Coronary artery (tissue), 2 donors: ENCODE measurements at places on chromosomes 12 and 14.

- no peak for DNase-seq
Measured at GRCh38 chr12:110921262-110921661, 883 bp upstream of the MYL2 start.

DNA sequence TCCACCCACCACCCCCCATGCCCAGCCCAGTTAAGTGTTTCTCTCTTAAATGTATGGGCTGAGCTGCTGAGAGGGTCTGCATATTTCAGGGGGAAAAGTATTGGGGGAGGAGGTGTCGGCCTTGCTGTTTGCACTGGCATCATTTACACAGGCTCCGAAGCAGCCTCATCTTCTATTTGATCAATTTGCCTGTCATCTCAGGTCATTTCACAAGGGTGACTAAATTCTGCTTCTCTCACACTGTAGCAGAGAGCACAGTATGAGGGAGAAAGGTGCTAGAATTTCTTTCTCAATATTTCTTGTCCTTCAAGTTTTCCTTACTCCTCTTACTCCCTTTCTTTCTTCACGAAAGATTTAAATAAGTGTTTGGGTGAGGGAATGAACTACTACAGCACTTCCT is 135.9 kb downstream of the AACS start:
- DNase-seq: no peak

- no peak for DNase-seq
Measured at GRCh38 chr14:56896922-56897321, 86.6 kb upstream of the OTX2 start.

DNA sequence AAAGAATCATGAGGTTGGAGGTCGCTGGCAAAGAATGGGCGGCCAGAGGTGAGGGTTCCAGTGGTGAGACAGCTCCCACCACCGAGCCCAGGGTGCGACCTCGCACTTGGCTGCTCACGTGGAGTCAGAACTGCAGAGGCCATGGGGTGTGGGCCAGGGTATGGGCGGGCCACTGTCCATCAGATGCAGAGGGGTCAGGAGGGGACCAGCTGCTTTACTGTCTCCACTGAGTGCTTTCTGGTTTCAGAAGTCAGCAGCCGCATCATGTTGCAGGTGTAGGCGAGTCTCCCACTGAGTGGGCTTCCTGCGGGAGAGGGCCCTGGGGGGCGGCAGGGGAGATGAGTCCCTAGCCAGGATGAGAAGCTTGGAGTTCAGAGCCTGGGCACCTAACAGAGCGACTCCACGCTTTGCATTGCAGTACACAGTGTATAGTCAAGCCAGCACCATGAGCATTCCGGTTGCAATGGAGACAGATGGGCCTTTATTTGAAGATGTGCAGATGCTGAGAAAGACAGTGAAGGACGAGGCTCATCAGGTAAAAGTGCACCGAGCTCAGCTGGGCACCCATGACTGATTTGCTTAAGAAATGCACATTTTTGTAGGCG is 46.9 kb upstream of the DYNC1H1 start:
- DNase-seq: no peak

- no peak for DNase-seq
Measured at GRCh38 chr12:98838231-98838647, 193.1 kb downstream of the APAF1 start.

DNA sequence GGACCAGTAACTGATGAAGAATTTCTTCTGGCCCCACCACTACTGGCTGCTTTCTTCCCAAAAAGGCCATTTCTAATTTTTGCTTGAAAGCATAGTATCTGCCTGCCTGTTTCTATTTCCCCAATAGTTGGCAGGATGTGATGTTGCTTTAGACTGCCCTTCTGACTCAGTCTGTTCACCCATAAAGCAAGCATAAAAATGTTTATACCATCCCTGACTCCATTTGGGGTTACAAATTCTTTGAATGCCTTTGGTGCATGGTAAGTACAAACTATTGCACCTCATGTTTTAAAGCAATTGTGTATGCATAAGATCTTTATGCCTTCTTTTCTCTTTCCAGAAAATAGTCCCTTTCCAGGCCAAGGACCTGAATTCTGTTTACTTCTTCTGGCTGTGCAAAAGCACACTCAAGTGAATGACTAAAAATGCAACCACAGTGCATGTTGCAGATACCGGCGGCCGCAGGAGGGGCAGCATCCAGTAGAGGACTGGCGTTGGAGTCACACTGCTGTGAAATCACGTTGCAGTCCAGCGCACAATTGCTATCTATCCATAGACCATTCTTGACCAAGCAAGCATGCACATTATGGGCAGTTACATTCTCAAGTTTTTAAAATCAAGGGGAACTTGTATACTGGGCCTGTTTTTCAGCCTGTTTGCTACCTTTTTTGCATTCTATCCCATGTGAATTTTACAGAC is 82.4 kb downstream of the SLC5A8 start:
- DNase-seq: no peak

- no peak for DNase-seq
Measured at GRCh38 chr12:52081263-52081733, 1.8 kb downstream of the SMIM41 start.

DNA sequence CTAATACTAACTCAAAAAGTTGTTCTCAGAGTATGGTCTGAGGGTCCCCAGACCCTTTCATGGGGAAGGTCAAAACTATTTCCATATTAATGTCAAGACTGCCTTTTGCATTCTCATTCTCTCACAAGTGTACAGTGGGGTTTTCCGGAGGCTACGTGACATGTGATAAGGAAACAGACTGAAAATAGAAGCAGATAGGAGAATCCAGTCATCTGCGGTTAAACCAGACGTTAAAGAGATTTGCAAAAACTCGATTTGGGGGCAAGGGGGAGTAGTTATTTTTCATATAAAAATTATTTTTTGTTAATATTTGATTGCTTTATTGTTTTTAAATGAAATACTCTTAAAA is 1.0 kb upstream of the NAP1L1 start:
- DNase-seq: no peak

DNA sequence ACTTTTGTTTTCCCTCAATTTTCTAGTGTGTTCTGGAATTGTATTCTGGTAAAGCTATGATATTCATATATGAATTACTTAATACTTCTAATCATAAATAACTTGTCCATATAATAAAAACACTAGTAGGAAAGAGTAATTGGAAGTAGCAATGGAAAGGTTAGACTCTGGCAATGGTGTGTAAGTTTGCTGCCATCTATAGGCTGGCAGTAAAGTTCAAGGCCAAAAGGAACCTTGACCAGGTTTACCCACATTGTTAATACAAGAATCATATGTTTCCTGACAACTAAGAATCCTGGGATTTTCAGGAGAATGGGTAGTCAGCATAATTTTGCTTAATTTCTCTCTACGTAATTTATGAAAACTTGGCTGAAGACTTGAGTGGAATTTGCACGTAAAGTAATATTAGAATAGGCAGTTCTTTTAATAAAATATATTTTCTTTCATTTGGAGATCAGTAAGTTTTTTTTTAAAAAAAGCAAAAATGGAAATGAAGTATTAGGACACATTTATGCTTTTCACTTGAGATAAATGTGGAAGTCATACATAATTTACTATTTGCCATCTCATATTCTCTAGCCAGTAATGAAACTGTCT is 926.7 kb downstream of the GALC start:
- DNase-seq: no peak

GRCh38 chr12:45988264-45988663 is 2.1 kb downstream of the SCAF11 start:
- no peak for DNase-seq

DNA sequence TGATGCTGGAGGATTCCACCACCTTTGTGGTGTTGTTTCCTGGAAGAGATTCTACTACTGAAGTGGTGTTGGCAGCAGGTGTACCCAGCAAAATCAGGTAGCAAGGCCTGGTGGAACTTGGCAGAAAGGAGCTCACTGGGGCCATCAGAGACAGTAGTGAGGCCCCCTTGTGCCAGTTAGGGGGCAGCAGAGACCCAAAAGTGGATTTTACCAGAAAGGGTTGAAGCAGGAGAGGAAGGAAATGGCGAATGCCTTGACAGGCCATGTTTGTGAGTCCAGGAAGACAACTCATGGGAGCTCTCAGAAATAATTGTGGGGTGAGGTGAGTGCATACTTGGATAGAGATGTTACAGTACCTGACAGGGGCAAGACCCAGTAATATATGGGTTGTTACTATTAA is 137.7 kb upstream of the FGD4 start:
- no peak for DNase-seq

GRCh38 chr12:112985642-112986290 is 7.4 kb downstream of the OAS2 start:
- DNase-seq: no peak
